ENCODE measurements at places on chromosomes 12 and 14.

GRCh38 chr12:46134205-46134811 is 134.5 kb downstream of the SLC38A1 start:
- DNase-seq, result no peak

GRCh38 chr14:66359500-66359899 is 126.7 kb upstream of the CCDC196 start:
- DNase-seq, result peak; percentile 30

GRCh38 chr14:29930283-29930682 is 2.6 kb upstream of the PRKD1 start:
- DNase-seq, result peak; percentile 80

- DNase-seq, result no peak
These were observed 44.7 kb downstream of the SLC8A3 start for GRCh38 chr14:70144046-70144445.

DNA sequence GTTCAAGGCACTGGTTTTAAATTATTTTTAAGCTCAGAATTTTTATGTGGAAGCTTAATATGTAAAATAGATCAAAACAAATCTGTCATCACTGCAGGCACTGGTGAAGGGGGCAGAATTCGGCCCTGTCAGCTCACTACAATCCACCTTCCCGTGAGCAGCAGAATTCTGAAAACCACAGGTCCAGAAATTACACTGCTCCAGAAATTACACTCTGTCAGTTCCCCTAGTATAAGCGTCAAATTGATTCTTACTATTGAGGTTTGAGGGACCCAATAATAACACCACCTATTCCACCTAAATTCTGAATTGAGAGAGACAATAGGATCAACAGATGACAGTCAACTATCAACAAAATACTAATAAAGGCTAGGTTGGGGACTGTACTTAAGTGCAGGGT is 245.5 kb downstream of the PHLDA1 start:
- DNase-seq, result no peak

DNA sequence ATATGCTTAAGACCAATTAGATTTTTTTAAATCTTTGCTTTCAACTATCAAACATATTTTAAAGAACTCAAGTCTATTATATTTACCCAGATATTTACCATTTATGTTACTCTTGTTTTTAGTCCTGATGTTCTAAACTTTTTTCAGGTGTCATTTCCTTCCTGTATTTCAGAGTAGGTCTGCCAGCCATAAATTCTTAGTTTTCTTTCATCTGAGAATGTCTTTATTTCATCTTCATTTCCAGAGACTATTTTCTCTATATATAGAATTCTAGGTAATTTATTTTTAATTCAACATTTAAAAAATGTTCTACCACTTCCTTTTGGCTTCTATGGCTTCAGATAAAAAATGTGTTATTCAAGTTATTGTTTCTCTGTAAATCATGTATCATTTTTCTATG is 218.2 kb upstream of the AMIGO2 start:
- DNase-seq, result no peak

DNA sequence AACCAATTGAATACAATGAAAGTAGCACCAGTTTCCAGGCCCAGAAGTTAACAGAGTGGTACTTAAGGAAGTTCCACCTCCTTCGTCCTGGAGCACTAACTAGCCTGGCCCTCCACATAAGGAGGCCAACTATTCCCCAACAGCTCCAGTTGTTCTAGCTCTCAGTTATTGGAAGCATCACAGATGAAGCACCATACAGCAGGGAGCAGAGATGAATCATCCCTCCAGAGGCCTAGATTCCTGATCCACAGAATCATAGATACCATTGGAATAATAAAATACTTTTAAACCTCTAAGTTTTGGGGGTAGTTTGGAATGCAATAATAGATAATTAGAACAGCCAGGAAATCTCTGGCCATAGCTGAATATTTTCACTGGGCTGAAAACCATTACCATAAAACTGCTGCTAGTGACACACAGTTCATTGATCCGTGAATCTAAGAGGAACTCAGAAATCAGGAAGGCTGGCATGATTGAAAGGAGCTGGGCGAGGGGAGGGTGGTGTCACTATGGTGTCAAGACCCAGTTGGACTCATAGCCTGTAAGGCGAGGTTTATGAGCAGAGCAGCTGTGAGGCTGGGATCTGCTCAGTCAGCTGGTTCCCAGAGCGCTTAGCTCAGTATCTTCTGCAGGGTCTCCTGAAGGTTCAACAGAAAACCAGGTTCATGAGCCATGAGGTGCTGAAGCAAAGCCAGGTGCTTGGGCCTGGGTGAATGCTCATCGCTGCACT is 371.4 kb upstream of the TMTC1 start:
- no peak for DNase-seq

- DNase-seq, result peak; percentile 18
These were observed 129.7 kb upstream of the CCND2 start for GRCh38 chr12:4143896-4144295.

DNA sequence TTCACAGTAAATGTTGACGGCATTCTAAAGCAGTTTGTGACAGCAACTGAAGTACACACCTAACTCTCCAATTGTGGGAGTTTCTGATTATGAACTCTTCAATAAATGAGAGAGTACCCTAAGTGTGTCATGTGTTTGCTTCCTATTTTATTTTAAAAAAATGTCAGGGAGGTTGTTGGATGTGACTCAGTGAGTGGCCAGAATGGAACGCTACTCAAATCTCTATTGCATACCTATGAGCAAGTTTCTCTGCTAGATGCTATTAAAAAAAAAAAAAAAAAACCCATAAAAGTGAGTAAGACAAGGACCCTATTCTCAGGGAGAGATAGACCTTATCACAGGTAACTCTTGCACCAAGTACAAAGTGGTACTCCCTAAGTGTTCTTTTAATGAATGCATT is 256.6 kb downstream of the BTG1 start:
- DNase-seq, result no peak

- DNase-seq, result no peak
These were observed 124.3 kb downstream of the FOXN3 start for GRCh38 chr14:89292579-89293313.

DNA sequence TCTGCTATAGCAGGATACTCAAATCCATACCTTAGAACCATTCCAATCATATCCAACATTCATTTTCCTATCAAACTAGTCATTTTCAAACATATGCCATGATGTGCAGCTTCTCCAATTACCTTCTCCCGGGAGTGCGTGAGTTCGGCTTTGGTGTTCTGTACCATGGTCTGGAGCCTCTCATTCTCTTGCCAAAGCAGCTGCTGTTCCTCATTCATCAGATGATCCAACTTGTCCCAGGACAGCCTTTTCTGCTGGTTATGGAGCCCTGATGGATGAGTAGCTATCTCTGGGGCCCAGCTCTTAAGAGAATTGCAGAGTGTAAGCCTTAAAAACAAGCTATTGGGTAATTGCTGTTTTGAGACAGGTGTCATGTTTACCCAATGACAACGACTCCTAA is 71.1 kb upstream of the SAV1 start:
- no peak for DNase-seq
